ENCODE measurements at places on chromosomes 3 and 15.

DNA sequence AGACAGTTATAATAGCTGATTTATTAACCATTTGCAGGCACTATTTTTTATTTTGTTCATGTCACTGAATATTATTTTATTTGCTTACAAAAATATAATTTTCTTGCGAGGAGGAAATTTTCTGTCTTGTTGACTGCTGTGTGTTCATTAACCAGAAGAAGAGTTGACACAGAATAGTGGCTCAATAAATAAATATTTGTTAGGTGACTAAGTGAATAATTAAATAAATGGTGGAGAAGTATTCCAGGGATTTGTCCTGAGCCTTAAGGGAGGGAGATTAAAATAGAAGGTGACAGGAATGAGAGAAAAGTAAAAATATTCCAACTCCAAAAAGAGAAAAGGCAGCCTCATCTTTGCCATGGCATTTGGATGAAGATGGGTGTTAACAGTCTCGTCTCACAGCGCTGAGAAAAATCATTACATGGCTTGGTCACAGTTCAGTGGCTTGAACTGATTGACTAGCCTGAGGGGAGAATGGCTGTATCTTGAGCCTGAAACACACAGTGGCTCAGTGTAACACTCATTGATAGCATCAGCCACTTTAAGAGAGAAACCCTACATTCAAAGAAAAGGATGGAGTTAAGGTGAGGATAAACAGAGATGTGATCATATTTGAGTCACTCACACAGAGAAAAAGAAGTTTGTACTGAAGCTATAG is 449.9 kb upstream of the NAALADL2 start:
- no peak for DNase-seq

DNA sequence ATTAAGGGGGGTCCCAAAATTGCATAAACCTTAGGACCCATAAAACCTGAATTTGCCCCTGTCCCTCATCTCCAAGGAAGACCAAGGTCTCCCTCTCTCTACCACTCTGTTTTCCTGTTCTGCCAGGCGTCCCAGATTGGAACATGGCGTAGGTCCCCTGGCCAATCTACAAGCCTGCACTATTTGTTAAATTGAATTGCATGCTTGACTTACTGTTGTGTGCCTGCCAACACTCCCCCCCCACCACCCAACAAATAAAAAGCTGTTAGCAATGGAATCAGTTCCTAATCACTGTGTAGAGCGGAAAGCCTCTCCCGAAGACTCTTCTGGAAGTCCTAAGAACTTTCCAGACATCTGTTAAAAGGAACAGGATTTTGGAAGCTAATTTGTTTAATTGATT is 11.7 kb downstream of the CTXND1 start:
- no peak for DNase-seq

GRCh38 chr15:71612397-71612722 is 198.0 kb upstream of the NR2E3 start:
- no peak for DNase-seq

DNA sequence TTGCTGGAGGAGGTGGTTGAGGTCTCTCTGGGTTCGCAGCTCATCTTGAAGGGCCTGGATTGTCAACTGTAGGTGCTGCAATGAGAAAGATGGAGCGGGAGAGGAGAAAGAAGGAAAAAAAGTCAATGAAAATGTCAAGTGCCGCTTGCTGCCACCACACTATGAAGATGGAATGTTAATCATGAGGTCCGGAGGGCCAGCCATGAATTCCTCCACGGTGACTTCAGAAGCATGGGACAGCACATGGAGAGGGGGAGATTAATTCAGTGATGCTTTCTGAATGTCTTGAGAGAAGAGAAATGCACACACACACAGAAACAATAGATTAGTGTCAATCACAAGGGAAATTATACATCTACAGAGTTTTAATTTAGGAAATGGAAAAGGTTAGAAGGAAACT is 171.9 kb downstream of the ERC2 start:
- DNase-seq = no peak

DNA sequence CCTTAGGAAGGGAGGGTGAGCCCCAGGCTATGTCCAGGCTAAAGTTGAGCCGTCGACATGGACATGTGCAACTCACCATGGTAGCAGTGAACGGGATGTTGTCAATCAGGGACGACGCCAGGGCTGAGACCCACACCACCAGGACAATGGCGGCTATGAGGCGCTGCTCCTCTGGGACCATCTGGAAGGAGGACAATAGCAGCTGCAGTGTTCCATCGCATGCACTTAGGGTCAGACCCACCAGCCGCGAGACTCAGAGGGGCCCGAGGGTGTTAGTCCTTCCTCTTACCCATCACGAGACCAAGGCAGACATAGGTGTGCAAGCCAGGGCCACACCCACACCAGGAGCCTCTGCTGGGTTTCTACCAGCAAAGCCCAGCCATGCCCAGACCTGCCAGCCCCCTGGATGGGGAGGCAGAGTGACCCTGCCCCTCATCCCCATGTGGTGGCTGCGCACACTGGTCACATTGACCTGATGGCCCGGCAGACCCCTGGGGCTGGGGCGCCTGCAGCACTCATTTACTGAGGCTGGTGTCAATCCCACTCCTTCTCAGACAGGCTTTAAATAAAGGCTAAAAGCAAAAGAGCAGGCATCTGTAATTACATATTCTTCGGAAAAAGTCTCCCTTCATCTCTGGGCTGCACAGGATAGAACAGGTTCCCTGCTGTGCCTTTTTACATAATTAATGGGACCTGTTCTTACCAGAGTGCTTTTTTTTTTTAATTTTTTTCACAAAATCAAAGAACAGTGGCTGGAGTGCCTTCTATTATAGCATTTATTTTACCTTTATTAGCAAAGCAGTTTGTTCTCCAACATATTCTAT is 227.8 kb downstream of the OCA2 start:
- no peak for DNase-seq

DNA sequence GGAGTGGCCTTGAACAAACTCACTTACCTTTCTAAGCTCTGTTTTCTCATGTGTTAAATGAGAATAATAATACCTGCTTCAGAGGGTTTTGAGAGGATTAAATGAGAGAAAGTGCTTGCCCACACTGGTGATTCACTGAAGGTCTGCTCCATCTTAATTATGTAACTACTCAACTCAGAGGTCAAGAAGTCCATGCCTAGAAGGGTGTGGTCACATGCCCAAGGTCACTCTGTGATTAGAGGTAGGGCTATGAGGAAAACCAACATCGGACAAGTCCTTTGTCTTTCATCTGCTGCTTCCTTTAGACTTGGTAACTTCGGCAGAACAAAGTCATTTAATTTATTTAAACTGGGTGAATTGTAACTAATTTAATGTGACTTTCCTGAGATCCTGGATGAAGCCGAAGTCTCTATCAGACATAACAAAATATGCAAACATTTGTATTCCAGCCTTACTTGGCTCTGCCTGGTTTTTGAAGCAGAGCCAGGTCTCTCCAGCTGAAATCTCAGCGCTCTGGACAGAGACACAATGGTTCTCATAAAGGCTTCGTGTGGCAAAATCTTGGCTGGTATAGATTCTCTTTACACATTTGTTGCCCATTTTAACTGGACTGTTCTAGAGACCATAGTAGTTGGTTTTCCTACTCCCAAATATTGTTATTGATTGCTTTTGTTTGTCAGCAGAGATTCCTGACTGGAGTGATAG is 3.0 kb downstream of the CHRNA7 start:
- no peak for DNase-seq

- DNase-seq = no peak
These were observed 58.8 kb downstream of the CLASP2 start for GRCh38 chr3:33658991-33659848.

- DNase-seq = no peak
These were observed 197.5 kb downstream of the EPHB1 start for GRCh38 chr3:134992586-134992985.

GRCh38 chr3:118425272-118425837 is 609.3 kb downstream of the IGSF11 start:
- DNase-seq = no peak

GRCh38 chr3:158105710-158106253 is 438 bp downstream of the SHOX2 start:
- no peak for DNase-seq

Data from activated CD4-positive, alpha-beta T cell treated with anti-CD3 and anti-CD28 coated beads, Interleukin-2, amount 50 U/mL, for 24 hours (primary cell).